ENCODE measurements at places on chromosomes 4 and X.

DNA sequence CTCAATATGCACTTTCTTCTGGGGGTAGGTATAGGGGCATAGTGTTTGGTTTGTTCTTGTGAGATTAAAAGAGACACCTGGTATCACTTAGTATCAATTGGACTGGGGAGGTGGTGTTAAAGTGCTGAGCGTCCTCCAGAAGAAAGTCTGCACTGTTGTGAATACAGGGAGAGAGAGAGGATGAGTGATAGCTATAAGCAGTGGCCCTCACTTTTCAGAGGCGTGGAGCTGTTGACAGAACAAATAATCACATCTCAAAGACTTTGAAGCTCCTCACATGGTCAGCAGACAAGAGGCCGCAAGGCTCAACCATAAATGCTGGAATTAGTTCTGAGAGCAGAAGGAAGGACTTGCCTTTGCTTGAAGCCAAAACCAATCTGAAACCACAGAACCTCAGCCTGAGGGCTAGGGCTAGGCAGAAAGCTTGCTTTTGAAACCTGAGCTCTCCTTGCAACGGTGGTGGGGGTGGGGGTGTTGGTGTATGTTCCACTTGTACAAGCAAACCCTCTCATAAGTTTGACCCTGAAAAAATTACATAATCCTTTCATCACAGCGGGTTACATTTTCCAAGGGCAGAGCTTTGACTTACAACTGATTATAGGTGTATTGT lies 123.2 kb upstream of the SCML1 start:
- DNase-seq: no peak

DNA sequence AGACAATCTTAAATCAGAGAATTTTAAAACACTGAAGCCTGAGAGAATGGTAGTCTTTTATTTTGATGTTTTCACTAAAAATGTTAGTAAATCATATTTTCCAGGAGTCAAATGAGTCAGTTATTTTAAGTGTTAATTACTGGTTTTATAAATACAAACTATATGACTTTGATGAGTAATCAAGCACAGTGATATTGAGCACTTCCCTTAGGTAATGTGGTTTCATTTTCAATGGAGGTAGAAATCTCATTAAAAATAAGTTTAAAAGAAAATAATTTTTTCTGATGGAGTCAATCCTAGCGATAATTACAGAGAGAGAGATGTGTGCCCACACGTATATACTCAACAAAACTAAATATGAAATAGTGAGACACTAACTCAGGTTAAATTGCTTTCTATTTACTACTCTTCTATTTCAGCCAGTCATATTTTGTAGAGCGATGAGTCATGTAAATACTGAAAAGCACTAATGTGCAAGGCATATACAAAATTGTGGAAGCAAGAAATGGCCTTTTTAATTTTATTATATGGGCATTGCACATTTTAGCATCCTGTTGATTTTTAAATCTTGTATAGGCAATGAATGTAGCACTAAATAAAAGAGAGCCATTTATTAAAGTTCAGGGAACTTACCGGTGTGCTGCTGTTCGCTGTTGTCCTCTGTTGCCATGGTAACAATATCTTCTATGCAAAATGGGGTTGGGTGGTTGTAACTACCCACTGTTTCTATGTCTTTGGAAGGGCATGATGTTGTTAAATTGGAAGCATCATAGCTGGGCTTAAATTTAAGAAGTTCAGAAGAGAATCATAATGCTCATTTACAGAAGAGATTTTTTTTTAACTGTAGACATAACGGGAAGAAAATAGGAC lies 513.7 kb downstream of the TLL1 start:
- DNase-seq: no peak

DNA sequence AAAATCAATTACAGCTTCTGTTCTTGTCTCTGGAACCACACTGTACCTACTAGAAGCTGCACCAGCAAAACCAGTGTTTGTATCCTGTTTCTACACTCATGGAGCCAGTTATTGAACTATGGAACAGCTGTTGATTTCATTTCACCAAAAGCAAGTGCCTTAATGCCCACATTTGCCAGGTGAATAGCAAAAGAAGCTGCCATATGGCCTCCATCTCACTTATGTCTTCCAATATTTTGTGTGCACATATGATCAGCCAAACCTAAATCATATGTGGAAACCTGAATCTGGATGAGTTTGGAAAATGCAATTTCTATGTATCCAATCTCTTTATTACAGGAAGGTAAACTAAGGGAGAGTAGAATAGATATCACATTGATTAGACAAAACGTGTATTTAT lies 415.8 kb upstream of the GRID2 start:
- no peak for DNase-seq

GRCh38 chrX:129932016-129932820 lies 26.3 kb downstream of the UTP14A start:
- peak; percentile 54 for DNase-seq

- DNase-seq: no peak
Measured at GRCh38 chr4:78168029-78168428, 110.9 kb downstream of the FRAS1 start.
